Thymus (tissue), 14 donors: ENCODE measurements at places on chromosomes 3 and 15. TPM values are rescaled to one million over a fixed set of nuclear protein-coding genes. Genes with fewer than 3 reads are reported as not detected.
A peak's percentile ranks its signal among the peaks of the same experiment; 100 is the strongest.

MESP1 gene
- total RNA-seq: 0.38 TPM

DNA sequence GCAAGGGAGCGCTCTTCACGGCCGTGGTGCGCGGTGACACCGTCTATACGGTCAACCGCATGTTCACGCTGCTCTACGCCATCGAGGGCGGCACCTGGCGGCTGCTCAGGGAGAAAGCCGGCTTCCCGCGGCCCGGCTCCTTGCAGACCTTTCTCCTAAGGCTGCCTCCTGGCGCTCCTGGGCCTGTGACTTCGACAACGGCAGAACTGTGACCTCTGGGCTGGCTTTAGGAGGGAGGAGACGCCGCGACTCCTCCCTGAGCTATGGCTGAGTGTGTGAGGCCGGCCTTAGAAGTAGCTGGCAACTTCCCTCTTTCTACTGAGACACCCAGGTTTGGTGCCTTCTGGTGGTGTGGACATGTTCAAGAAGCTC is 1.4 kb downstream of the KBTBD13 start:
- DNase-seq: peak; percentile 19

HLTF gene
- 28.5 TPM for total RNA-seq

DNA sequence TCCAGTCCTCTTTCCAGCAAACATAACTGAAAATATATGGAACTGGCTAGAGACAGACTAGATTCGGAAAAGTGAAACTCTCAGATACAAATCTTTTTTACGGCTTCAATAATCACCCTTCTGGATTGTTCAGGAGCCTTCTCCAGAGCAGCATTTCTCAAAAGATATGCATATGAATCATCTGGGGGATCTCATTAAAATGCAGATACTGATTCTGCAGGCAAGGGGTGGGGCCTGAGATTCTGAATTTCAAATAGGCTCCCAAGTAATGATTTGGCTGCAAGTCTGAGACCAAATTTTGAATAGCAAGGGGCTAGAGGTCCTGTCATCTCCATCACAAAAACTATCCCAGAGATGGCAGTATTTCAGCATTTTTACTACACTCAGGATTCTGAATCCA is 165.4 kb downstream of the CTNNB1 start:
- DNase-seq: no peak

GRCh38 chr15:64423970-64424369 is 36.3 kb downstream of the TRIP4 start:
- DNase-seq: no peak

TEX9 gene
- 5.0 TPM for total RNA-seq

- no peak for DNase-seq
Measured at GRCh38 chr3:111904376-111905241, 45.5 kb downstream of the PHLDB2 start.

DNA sequence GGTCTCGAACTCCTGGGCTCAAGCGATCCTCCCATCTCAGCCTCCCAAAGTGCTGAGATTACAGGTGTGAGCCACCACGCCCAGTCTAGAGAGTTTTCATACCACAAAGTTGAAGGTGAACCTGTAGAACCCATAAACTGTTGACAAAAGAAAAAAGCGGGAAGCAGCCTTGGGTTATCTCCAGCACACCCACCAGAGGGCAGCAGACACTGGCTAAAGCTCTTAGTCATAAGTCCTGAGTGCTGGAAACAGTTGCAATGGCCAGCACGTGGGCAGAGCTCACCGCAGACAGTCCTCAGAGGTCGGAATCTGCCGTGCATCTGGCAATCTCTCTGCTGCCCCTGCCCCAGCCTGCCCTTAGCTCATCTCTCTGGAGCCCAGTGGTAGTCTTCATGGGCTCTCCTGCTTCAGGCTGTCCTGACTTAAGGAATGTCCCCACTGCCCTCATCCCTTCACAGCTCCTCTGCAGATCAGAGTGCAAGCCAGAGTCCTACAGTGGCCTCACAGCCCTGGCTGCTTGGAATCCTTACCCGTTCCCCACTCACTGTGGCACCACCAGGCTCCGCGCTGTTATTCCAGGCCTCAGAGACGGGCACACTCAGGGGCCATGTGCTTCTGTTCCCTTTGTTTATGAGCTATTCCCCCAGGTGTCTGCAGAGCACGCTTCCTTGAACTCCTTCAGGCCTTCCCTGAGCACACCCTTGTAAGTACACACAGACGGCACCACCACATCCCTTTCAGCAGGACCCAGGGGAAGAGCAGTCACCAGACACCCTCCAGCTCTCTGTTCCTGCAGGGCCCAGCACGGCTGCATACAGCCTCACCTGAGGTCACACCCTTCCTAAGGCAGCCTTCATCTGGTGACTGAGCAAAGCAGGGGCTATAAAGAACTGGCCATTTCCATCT is 8.8 kb upstream of the ELP6 start:
- DNase-seq: peak; percentile 74

ZIC1 gene
- not detected for total RNA-seq

- no peak for DNase-seq
Measured at GRCh38 chr15:75675579-75676404, 28.1 kb downstream of the SNX33 start.

TTLL13 gene
- 0.14 TPM for total RNA-seq

- no peak for DNase-seq
Measured at GRCh38 chr15:58597943-58598828, 151.3 kb downstream of the ADAM10 start.

BCHE gene
- 12.4 TPM for total RNA-seq

GRCh38 chr3:119294696-119295671 is 801 bp downstream of the ARHGAP31 start:
- DNase-seq: peak; percentile 76

DNA sequence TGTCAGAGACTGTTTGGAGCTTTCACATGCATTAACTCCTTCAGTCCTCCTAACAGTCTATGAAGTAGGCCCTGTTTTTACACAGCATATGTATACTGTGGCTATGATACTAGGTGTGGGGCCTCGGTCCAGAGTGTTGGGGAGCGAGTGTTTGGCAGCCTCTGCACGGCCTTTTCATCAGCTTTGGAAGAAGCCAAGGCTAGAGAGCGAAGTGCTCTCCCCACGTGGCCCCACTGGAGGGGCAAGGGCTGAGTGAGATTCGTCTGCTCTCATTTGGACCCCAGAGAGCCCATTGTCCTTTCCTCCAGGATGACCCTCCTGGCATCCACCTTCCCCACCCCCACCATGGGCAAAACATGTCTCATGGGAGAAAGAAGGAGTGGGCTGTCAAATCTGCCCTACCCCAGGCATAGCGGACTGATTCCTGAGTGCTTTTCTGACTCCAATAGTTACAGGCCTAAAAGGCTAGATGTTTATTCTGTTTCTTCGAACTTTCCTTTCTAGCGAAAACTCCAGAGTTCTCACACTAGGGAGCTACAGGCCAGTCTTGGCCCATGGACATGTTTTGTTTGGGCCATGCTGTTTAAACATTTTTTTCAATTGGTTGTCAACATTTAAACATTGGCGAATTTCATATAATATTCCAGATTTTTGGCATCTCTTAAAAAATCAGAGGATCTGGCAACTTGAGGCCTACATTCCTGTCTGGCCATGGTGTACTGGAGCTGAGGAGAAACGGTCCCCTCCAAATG is 76.0 kb downstream of the EEFSEC start:
- DNase-seq: no peak

DNA sequence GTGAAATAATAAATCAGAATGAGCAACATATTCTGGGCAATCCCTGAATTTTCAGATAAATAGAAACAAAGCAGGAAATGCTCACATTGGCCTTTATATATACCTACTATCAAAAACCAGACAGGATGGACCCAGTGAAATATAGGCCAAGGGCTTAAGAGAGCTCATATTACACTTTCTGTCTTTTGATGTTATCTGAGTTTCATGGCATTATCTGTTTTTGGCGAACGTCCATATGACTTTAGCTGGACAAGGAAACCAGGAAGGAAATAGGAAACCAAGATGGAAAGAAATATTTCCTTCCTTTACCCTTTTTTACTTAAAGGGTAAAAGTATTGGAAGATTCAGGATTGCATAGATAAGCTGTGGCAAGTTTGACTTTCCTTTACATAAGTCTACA is 274.8 kb downstream of the THSD4 start:
- DNase-seq: no peak

C2CD4B gene
- 2.7 TPM for total RNA-seq

C3orf52 gene
- 9.9 TPM for total RNA-seq

DNA sequence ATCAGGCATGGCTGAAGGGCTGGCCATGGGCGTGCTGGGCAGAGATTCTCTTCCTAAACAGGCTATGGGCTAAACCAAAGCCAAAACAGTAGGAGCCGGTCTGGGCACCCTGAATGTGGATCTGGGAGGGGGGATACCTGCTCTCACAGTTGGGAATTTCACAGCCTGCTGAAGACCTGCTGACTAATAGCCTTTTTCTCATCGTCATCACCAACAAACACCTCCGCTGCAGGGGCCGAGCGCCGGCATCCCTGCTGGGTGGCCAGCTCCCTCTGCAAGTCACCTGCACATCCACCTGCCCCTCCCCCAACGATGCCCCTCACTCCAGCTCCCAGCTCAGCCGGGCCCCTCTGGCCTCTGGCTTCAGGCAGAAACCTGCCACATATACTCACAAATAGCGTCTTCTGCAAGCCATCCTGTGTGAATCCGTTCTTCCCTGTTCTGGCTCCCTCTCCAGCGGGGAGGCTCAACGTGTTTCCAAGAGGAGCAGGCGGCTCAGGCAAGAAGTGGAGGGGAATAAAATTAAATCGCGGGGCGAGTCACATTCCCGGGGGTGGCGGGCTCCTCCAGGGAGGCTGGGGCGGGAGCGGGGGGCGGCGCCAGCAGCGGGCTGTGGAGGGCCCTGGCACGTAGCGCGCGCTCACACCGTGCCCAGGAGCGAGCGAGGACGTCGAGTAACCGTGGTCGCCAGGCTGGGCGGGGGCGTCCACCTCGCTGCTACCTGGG is 466 bp downstream of the IQSEC1 start:
- no peak for DNase-seq

DNA sequence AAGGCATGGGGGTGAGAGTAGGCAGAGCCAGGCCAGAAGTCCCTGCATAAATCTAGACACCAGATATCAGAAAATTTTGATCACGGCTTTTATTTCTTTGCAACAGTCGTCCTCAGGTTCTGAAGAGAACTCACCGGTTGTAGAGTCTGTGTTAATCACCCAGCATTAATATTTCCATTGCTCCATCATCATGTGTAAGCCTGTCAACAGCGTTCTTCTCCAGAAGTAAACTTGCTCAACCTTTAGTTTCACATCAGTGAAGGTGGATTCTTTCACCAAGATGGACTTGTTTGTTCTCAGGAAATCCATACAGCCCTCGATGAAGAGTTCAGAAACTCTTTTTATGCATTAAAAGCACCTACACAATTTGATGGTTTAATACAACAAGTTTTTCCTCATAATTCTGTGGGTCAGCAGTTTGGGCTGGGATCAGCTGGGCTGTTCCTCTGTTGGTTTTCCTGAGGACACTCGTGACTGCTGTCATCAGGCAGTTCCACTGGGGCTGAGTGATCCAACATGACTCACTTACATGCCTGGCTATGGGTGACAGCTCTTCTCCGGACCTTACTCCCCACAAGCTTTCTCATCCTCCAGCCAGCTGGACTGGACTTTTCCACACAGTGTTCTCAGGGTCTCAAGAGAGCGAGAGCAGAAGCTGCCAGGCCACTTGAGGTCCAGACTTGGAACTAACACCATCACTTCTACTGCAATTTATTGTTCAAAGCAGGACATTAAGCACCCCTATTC is 303.4 kb downstream of the ZNF621 start:
- DNase-seq: no peak

CD86 gene
- total RNA-seq: 13.8 TPM

DNA sequence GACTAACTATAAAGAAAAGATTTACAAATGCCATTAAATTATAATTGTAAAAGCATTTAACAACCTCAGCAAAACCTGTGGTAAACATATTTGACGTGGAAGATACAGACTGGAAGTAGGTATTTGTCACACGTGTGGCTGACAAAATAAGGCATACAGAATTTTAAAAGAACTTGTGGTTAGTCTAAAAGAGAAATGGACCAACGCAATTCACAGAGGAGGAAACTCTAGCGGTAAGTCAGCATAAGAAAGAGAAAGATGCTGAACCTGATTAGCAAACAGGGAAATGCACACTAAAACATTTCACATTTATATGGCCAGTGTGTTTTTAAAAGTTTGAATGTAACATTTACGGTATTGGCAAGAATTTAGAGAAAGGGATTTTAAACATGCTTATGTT is 35.3 kb downstream of the KCNH8 start:
- DNase-seq: no peak

TLR9 gene
- total RNA-seq: 0.66 TPM

GRCh38 chr3:71208211-71209095 is 375.1 kb downstream of the FOXP1 start:
- no peak for DNase-seq

SSUH2 gene
- 0.47 TPM for total RNA-seq

PAQR5 gene
- 0.14 TPM for total RNA-seq

- no peak for DNase-seq
Measured at GRCh38 chr3:195124378-195124992, 146.5 kb downstream of the XXYLT1 start.

- no peak for DNase-seq
Measured at GRCh38 chr15:101538177-101538576, 48.7 kb upstream of the PCSK6 start.

DNA sequence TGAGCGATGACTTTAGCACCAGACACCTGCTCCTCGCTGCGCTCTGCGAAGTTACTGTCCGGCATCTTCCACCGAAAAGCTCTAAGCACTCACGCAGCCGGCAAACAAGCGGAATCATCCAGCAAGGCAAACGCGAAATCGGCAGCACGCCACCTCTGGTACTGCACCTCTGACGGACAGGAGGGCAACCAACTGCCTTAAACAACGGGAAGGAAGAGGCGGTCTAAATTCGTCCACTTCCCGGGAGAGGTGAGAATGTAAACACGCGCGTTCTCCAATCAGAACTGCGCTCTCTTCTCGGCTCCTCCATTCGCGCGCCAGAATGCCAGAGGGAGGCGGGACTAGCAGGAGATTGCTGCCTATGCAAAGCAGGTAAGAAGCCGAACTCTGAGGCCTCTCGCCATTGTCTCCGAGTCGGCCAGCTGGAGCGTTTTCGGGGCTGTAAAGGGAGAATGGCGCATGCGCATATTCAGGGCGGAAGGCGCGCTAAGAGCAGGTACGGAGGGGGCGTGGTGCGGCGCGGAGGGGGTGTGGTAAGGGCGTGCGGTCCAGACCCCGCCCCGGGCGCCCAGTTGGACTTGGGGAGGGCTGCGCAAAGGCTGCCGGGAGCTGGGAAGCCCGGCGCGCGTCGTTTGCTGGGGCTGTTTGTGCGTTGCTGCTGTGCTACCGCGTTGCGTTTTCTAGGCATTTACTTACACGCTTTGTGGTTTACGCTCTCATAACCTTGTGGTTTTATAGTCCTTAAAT is at the start of the genes BTD and HACL1:
Gene BTD, plus strand, starts transcription at position 347 of the 747 bp plus-strand sequence. CDS start 33,695 bp downstream, outside the sequence.
Gene HACL1, minus strand, starts transcription at position 171 of the 747 bp plus-strand sequence. Its CDS starts 106 bp downstream, at position 65.
- peak; percentile 98 for DNase-seq
